Eye (tissue), 1 donor: ENCODE measurements at places on chromosomes 12 and 14.
A peak's percentile ranks its signal among the peaks of the same experiment; 100 is the strongest.

DNA sequence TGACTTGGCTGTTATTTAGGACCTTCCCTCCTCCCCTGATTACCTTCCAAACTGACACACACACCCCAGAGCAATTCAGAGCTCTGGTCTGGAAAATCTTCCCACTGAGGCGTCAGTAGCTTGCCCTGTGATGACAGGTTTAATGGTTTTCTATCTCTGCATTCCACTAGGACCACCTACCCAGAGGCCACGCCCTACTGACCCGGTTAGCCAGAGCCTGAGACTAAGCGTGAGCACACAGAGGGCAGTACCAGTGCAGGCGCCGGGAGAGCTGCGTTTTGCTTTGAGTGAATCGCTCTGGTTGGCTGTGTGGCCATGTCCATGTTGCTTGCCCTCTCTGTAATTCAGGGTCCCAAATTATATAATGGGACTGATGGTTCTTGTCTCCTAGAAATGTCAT is 36.2 kb upstream of the ATP2A2 start:
- peak; percentile 51 for DNase-seq

DNA sequence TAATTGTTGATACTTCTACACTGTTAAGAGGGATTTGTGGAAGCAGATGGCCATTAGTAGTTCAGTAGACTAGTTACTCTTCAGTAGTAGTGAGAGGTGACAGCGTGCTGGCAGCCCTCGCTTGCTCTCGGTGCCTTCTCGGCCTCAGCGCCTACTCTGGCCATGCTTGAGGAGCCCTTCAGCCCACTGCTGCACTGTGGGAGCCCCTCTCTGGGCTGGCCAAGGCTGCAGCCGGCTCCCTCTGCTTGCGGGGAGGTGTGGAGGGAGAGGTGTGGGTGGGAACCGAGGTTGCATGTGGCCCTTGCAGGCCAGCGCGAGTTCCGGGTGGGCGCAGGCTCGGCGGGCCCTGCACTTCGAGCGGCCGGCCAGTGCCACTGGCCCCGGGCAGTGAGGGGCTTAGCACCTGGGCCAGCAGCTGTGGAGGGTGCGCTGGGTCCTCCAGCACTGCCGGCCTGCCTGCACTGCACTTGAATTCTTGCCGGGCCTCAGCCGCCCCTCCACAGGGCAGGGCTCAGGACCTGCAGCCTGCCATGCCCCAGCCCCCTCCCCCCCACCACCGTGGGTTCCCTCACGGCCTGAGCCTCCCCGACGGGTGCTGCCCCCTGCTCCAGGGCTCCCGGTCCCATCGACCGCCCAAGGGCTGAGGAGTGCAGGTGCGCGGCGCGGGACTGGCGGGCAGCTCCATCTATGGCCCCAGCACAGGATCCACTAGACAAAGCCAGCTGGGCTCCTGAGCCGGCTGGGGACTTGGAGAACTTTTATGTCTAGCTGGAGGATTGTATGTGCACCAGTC is 139.3 kb downstream of the NUBPL start:
- no peak for DNase-seq

- DNase-seq, result peak; percentile 71
Observed at GRCh38 chr14:53630336-53630735, 326.3 kb downstream of the BMP4 start.

DNA sequence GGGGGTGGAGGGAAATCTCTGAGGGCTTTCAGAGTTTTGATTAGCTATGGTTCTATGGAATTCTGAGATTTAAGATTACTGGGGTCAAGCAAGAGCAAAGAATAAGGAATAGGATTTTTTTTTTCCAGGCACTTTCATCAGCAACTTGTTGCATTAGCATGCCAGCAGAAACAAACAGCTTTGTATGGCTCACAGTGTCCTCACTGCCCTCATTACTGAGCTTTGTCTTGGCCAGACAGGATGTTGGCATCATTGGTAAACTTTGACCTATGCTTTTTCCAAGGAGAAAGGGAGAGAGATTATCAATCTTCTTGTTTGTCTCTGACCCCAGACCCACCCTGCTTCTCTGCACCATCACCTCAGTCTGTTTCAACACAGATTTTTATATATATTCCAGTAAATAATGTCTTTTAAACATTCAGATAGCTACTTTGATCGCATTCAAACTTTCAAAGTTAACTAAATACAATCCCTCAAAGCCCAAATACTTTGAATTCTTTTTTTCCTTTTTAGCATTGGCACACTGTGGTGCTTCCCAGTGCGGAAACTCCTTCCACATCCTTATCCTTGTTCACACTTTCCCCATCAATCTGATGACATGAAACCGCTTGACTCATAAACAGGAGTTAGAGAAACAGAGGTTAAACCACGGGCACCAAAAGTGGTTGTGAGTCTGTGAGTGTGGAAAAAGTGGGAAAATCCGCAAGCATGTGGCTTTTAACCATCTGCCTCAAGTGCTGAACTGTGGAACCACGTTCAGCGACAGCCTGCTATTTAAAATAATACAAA is 282.2 kb upstream of the FAR2 start:
- DNase-seq, result no peak

- DNase-seq, result no peak
Observed at GRCh38 chr12:106682594-106683234, 91.8 kb upstream of the RIC8B start.

GRCh38 chr14:63045612-63046320 is 508 bp upstream of the KCNH5 start:
- DNase-seq, result peak; percentile 87

DNA sequence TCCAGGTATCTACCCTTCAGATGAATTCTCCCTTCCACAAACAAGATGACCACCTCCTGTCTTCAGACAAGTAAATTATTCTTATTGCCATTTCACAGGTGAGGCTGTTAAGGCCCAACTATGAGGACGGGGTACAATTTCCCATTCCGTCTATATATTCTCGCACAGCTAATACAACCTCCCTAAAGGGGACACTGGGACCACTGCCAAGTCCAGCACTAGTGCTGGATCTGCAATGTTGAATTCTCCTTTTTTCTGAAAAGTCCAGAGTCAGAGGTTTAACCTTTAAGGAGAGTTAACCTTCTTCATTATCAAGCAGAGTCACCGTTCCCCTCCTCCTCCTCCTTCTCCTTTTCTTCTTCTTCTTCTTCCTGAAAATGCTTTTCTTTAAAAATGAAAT is 130.4 kb upstream of the PARP11 start:
- no peak for DNase-seq

GRCh38 chr12:117255386-117255785 is 65.1 kb upstream of the FBXO21 start:
- DNase-seq, result no peak

DNA sequence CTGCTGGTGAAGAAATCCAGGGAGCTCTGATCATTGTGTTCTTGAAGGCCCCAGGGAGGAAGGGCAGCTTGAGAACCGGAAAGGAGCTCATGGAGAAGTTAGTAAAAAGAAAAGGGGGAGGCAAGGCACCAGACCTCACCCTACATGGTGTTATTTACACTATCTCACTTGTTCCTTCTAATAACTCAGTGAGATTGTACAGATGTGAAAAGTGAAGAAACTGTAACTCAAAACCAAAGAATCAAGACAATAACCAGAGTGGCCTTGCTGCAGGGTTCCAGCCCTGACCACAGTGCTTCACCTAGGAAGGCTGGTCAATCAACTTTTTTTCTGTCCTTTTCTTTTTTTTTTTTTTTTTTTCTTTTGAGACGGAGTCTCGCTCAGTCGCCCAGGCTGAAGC is 353.6 kb downstream of the TMTC2 start:
- no peak for DNase-seq

GRCh38 chr14:75170772-75171171 is 5.6 kb downstream of the TMED10 start:
- DNase-seq, result no peak

GRCh38 chr12:54428050-54429013 is 9.3 kb upstream of the ITGA5 start:
- DNase-seq, result no peak
